ENCODE measurements at places on chromosomes 6 and 20.

- no peak for DNase-seq
Observed at GRCh38 chr6:50007819-50008218, 14.0 kb downstream of the DEFB110 start.

DNA sequence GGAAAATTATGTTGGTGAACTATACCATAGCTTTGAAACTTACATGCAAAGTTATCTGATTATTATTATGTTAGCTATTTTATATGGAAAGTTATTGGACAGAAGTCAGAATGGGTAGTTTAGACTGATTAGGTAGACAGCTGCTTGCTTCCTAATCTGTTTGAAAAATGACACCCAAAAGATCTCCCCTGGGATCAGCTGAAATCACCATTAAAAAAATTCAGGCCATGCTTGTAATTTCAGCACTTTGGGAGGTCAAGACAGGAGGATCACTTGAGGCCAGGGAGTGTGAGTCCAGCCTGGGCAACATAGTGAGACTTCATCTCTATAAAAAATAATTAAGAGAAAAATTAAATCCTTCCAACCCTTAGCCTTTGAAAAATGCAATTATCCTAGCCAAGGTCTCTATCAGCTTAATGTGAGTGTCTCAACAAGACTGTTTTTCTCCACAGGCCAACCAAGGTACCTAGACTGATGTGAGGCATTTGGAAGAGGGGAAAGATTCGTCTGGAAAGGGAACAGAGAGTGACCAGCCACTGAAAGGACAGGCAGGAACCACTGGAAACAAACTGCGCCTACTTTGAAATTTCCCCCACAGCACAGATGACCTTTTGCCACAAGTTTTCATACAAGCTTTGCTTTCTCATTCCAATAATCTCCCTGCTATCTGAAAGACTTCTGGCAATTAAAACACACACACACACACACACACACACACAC lies 232.3 kb downstream of the GMPR start:
- DNase-seq = no peak

GRCh38 chr6:105326833-105327770 lies 75.8 kb downstream of the PREP start:
- DNase-seq = peak; percentile 94

DNA sequence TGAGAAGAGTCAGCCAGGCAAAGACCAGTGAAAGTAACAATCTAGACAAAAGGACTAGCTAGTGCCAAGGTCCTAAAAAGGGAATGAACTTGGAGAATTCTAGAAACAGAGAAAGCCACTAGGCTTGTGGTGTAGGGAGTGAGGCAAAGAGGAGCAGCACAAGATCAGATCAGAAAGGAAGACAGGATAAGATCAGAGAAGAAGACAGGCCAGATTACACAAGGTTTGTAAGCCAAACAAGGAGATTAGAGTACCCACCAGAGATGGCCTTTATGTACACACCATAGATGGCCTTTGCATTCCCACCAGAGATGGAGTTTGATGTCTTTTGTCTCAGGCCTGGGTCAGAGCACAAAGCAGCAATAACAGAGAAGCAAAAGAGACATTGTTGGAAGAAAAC lies 105.6 kb upstream of the PLCB4 start:
- no peak for DNase-seq

Data from HCT116 (cell line).